Neural crest cell (in vitro differentiated cells): ENCODE measurements at places on chromosomes 1 and 21.

DNA sequence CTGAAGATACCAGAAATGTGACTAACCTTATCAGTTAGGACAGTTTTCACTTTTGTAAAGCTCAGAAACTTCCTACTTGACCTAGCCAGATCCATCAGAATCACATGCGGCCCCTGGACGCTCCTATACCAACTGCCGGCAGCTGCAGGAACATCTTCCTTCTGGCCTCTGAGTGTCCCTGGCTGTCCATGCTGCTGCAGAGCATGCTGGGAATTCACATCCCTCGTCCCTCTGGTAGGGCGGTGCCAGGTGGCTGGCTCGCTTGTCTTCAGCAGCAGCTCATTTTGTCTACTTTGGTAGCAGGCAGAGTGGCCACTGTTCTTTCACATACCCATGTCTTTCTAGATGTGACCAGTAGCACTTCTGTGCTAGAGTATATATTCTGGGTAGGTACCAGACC, 34.4 kb downstream of the HHAT start:
- no peak for DNase-seq

GRCh38 chr1:236154671-236155398, 12.5 kb downstream of the GPR137B start:
- no peak for DNase-seq

- peak; percentile 5 for DNase-seq
These were observed 26.7 kb downstream of the NDC1 start for GRCh38 chr1:53811414-53811851.

GRCh38 chr1:154819628-154820590, 50.2 kb downstream of the KCNN3 start:
- DNase-seq, result no peak

GRCh38 chr1:55539652-55540512, 324.7 kb upstream of the USP24 start:
- DNase-seq, result no peak

GRCh38 chr1:98398092-98398491, 263.4 kb upstream of the SNX7 start:
- DNase-seq, result no peak

- no peak for DNase-seq
These were observed 47.1 kb downstream of the CACHD1 start for GRCh38 chr1:64516803-64517568.

- DNase-seq, result no peak
These were observed 1.0 kb upstream of the MFN2 start for GRCh38 chr1:11979028-11979850.

GRCh38 chr1:179925922-179926849, 28.4 kb upstream of the CEP350 start:
- DNase-seq, result no peak

GRCh38 chr1:71796006-71796405, 486.3 kb downstream of the NEGR1 start:
- no peak for DNase-seq

- DNase-seq, result no peak
These were observed 47.5 kb upstream of the EEIG2 start for GRCh38 chr1:108512239-108513043.

- DNase-seq, result no peak
These were observed 55.0 kb downstream of the CAMSAP2 start for GRCh38 chr1:200793677-200794076.

- no peak for DNase-seq
These were observed 26.6 kb downstream of the WNT3A start for GRCh38 chr1:228033376-228033775.

- no peak for DNase-seq
These were observed 98.5 kb downstream of the MRPL37 start for GRCh38 chr1:54298284-54299033.

GRCh38 chr1:104084380-104084779, 334.7 kb downstream of the AMY1C start:
- no peak for DNase-seq

GRCh38 chr1:100482748-100483147, 55.2 kb upstream of the GPR88 start:
- no peak for DNase-seq

DNA sequence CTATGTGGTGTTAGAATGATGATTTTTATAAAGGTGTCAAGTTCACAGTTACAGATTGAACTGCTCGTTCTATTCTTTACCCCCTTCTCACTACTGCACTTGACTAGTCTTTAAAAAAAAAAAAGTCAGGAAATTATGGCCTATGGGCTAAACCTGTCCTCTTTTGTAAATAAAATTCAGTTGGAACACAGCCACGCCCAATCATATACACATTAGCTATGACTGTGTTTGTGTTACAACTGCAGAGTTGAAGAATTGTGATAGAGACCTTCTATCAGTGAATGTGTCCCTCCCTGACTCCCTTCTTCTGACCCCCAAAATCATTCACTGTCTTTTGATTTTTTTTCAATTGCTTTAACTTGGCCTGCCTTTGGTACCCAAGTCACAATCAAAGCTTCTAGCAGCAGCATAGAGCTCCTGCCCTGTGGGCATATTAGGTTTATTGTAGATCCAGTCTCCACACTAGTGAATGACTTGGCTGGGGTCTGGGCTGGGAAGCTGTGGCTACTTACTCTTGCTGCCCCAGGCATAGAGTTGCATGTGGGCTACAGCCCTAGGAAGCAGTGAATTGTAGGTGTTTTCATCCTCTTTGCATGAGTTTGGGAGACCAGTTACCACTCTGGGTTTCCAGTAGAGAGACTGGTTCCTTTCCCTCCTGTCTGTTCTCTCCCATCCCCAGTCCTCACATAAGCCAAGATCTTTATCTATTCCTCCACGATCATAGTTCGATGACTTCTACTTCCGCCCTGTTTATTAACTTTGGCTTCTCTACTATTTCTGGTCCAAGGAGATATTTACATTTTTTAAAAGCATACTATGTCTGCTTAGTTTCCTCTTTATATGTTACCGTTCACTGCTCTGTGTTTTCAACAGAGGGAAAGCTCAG, 249.9 kb downstream of the FMN2 start:
- DNase-seq, result no peak

DNA sequence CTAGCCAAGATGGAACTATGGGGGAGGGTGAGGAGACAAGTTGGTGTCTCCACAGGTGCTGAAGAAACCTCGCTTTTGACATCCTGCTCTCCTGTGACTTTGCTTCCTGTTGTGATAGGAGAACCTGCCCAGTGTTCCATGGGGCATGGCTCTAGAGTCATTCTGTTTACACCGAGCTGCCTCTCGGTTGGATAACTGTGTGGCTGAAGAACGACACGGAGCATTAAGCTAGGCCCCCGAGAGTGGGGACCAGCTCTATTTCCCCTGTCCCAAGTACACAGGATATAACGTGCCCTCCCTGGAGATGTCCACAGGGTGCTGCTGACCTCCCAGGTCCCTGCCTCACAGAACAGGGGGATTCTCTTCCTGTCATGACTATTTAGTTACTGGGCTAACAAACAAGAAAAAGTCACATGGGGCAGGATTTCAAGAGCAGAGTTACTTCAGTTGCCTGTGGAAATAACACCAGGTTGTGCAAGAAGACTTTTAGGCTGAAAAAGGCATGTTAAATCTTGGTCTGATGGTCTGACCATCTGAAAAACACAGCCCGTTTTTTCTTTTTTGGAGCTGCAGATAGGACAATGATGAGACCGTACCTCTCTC, 29.4 kb upstream of the PPP2R5A start:
- no peak for DNase-seq

- DNase-seq, result no peak
These were observed 100.1 kb upstream of the IGSF21 start for GRCh38 chr1:18007391-18008041.

DNA sequence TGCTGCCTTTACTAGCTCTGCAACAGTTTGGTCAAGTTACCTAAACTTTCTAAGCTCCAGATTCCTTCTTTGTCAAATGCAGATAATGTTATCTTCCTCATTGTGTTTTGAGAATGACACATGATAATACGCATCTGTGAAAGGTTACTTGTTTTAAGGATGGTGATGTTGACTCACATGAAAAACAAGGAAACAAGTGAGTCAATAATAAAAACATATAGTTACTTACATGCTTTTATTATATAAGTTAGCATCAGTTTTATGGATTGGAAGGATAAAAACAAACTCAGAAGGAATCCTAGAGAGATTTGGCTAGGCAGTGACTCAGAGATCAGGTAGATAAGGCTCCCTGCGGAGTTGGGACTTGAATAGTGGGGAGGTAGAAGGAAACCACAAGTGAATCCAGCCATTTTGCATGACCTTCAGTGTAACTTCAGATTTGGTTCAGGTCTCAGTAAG, 144.6 kb downstream of the LMO4 start:
- no peak for DNase-seq

- no peak for DNase-seq
These were observed 52.3 kb downstream of the HMCN1 start for GRCh38 chr1:185786524-185786923.

DNA sequence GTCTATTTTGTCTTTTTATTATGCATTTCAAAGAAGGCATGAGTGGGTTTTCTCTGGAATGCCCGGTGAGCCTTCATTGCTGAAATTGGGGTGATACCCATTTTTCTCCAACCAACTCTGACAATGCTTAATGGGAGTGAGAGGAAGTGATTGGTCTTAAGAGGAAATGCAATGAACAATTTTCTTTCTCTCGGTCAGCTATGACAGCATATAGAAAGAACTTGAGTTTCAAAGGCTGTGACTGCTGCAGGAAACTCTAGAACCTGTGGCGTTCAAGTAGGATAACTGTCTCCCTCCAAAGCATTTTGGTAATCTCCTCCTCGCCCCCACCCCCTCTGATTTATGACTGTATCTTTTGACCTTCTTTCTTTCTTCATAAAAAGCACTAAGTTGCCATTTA, 155.9 kb downstream of the LYPLAL1 start:
- no peak for DNase-seq

DNA sequence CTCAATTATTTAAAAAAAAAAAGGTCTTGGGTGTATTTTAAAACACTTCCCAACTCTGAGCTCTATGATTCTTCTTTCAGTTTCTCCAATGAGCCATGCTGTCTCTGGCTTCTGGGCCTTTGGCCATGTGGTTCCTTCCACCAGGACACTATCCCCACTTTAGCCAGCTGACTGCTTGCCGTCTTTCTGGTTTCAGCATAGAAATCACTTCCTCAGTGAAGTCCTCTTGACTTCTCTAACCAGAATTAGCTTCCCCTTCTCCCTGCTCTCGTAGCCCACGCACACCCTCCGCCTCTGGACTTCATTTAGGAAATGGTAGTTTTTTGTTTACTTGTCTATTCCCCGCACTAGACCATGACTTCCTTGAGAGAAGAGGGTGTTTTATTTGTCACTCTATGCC, 1.1 kb upstream of the DIO1 start:
- DNase-seq, result no peak
